ENCODE measurements at places on chromosomes 5 and 9.
A peak's percentile ranks its signal among the peaks of the same experiment; 100 is the strongest.

DNA sequence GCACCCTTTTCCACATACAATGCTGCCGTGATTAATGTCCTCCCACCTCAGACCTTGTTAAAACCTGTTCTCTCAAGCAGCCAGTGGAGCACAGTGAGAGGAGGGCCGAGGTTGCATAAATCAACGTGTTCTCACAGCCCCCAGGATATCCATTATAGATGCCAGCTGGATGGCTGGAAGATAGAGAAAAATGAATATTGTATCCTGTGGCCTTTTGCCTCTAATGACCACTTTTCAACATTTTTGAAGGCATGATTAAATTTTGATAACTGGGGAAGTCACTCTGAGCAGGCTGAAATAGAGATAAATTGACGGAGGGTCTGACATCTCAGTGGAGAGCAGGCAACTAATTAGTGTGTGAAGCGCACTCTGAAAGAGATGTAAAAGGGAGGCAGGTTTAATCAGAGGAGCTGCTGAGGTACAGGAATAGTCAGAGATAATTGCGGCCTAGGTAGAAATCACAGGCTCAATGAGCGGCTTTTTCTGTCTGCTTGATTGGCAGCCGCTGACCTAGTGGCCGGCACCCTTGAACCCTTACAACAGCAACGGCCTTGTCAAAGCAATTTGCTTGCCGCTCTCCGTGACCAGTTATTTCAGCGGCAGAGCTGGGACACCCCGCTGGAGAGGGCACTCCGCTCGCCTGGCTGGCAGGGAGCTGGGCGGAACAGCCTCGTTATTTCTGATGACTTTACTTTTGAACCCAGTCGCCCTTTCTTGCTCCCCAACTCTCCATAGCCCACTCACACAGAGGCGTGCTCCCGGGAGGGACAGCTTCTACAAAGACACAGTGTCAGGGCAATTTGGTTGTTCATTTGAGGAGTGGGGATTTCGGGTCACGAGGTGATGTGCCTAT lies 560.7 kb downstream of the PSAT1 start:
- no peak for DNase-seq

- DNase-seq, result no peak
These were observed 707 bp downstream of the RMND5B start for GRCh38 chr5:178131446-178131996.

DNA sequence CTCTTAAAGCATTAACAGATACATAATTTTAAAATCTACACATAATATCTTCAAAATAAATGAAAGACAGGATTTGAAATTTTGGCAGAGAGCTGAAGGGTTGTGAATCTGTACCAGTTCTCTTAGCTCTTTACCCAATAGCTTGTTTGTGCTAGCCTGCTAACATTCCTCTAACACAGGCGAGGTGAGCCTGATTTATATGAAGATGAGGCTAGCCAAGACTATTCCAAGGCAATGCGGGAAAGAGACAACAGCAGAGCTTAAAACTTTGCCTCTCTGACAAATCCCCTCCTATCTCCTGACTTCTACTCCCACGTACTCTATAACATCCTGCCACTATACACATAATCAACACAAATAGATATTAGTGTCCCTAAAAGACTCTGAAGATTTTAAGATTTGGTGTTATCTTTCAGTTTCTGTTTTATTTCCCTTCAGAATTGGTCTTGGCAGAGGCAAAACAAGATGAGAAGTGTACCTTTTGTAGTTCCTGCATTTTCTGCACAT lies 745.6 kb upstream of the ZNF608 start:
- DNase-seq, result no peak

GRCh38 chr9:17993024-17993423 lies 414.2 kb downstream of the SH3GL2 start:
- DNase-seq, result no peak

GRCh38 chr5:3309538-3309937 lies 286.1 kb upstream of the IRX1 start:
- no peak for DNase-seq

- DNase-seq, result no peak
These were observed 37.5 kb downstream of the CPLANE1 start for GRCh38 chr5:37211661-37212060.

DNA sequence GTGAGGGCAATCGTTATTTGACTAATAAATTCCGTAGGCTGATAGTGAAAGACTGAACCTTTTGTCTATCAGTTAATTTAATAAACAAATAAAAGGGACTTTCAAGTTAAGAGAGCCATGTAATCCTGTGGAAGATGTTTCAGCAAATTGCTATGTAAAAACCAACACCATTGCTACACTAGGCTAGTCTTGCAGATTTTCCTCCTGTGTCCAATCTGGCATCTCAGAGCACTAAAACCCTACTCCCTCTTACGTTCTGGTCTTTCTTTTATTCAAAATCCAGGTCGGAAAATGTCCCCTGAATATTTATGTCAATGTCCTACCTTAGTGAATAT lies 478.8 kb upstream of the TNC start:
- DNase-seq, result no peak

GRCh38 chr5:97606531-97606930 lies 423.5 kb upstream of the RIOK2 start:
- no peak for DNase-seq

DNA sequence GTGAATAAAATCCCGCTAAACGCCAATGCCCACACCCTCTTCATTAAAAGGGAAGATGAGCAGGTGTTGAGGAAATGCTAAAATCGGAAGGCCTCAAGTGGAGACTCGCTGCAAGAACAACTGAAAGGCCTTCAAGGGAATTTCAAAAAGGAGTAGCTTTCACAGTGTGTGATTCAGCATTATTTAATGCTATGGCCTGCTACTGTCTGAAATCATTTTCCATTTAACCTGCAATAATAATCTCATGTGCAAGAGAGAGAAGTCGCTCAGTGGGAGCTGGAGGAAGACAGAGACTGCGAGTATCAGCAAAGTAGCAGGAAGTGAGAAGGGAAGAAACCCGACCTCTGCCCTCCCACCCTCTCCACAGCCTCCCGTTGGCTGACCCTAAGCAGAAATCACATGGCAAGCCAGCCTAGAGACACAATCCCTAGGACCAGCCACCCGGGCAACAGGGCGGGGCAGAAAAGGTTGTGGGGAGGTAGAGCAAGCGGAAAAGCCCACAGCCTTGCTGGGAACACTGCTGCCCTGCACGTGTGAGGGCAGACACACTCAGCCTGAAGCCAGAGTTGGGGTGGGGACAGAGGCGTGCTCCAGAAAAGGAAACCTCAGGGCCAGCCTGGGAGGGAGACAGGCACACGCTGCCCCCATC lies 39.9 kb upstream of the CTSL start:
- DNase-seq, result peak; percentile 8

DNA sequence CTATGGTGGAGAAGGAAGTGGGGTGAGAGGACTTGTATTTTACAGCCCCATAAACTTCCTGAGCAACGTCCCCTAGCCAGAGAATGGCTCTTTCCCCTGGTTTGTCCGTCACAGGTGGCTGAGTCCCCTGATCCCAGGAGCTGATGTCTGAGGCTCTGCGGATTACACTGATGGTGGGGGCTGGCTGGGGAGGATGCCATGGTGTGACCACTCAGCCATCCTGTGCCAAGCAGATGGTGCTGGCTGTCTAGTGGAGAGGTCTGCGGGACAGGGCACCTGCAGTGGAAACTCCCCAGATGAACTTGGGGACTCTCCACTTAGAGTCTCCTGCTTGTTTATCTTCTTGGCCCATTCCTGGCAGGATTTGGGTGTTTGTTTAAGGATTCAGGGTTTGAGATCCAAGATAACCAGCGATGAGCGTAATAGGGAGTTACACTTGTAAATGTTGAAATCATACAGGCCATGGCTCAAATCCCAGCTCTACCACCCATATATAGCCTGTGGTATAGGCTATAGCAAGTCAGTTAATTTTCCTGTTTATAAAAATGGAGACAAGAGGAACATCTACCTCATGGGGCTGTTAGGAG lies 4.7 kb upstream of the PTGS1 start:
- no peak for DNase-seq

GRCh38 chr5:116451066-116451465 lies 123.6 kb downstream of the SEMA6A start:
- no peak for DNase-seq

GRCh38 chr9:87751423-87751822 lies 25.5 kb downstream of the CTSL start:
- no peak for DNase-seq

DNA sequence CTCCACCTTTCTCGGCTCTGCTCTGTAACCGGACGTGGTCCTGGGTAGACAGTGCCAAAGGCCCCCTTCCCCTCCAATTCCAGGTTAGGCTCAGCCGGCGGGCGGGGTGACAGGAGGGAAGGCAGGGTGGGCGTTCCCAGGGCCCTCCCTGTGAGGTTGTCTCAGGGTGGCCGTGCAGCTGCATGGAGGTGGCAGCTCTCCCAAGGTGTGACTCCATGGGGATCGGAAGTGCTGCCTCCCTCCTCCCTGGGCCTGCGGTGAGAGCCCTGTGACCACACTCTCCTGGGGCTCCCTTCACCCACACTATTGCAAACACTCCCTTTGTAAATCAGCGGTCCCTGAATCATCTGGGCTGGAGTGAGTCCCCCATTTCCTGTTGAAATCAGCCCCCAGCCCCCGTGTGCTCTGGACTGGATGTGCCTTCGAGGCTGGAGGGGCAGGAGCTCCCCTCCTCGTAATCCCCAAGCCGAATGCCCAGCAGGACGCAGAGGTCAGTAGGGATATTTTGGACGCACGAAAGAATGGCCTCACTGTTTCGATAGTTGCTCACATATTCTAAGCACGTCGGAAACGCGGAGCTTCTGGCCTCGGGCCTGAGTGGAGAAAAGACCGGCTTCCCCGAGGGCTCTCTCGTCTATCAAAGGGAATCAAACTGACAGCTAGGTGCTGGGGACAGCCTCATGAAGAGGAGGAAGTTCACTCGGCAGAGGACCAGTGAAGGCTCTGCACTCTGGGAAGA lies 107.6 kb upstream of the COL5A1 start:
- DNase-seq, result no peak

- DNase-seq, result no peak
These were observed 65.9 kb downstream of the DAB2IP start for GRCh38 chr9:121717141-121717991.

- DNase-seq, result no peak
These were observed 35.5 kb upstream of the LRRC14B start for GRCh38 chr5:155651-156410.

GRCh38 chr5:134995850-134996402 lies 28.2 kb downstream of the CATSPER3 start:
- DNase-seq, result no peak

DNA sequence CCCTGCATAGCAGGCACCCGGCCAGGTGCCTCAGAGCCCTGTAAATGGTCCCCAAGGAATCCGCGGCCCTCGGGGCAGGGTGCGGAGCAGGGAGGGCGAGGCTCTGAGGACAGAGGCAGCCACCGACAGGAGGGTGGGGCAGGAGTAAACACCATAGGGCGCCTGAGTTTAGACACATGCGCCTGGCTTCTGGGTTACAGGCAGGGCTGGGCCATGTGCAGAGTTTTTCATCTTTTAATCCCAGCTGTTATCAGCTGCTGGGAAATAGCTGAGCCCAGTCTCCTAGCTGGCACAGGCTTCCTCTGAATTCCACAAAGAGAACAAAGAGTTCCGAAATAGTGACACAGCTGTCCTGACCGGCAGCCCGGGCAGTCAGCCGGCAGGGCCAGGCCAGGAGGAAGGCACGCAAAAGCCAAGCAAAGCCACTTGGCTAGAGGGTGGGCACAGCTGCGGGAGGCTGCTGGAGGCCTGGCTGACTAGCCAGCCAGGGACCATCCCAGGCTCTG lies 98.9 kb upstream of the PHYKPL start:
- DNase-seq, result no peak

DNA sequence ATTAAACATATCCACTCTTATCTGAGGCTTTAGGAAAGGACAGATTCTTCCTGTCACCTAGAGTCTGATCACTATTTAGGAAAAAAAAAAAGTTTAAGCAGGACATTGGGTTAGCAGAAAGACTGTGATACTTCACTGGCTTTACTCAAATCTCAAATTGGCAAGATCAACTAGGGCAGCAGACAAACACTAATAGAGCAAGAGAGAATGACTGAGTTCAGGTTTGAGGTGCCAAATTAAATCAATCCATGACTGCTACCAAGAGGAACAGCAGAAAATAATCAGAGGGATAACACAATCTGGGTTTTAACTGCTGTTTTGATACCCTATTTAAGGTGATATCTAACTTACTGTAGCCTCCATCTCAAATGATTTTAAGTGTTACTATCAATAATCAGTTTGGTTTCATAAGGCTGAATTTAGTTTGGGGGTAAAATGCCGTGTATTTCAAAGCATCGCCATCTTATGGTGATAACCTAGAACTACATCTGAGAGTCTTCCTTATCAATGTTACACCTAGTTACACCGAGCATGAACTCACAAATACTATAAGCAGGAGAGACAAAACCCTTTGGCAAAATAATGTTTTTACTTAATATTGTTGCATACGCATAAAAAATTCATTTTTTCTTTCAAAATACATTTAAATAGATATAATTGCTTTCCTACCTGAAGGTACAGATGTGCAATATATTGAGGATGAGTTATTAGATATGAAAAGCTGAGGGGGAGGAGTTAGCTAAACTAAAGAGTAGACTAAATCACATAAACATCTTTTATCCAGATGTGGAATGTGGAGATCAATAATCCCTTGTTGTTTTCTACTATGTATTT lies 286.4 kb upstream of the CDH12 start:
- no peak for DNase-seq

GRCh38 chr5:111922344-111922743 lies 165.3 kb upstream of the NREP start:
- DNase-seq, result no peak

- DNase-seq, result no peak
These were observed 102.4 kb upstream of the APC start for GRCh38 chr5:112635276-112635675.

GRCh38 chr9:35844628-35845270 lies 15.7 kb downstream of the TMEM8B start:
- peak; percentile 86 for DNase-seq

- peak; percentile 58 for DNase-seq
These were observed 24.1 kb upstream of the WNK2 start for GRCh38 chr9:93159601-93160471.
